Stimulated activated CD8-positive, alpha-beta memory T cell treated with anti-CD3 and anti-CD28 coated beads, Interleukin-15, amount 100 ng/mL, for 24 hours (primary cell): ENCODE measurements at places on chromosomes 6 and 20.

DNA sequence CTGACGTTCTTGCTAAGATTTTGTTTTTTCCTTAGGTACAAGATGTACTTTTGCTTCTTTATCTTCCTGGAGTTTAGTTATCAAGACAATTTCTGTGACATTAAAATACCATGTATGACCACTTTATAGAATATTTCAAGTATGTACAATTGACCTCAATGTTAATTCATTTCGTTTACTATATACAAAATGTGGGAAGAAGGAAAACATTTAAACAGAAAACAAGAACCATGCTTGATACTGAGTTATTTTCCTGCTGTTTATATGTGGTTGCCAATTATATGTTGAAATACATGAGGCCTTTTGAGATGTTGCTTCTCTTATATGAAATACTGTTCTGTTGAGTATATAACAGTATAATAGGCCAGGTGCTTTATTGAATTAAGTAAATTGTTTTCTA, 184.3 kb downstream of the JARID2 start:
- no peak for DNase-seq

DNA sequence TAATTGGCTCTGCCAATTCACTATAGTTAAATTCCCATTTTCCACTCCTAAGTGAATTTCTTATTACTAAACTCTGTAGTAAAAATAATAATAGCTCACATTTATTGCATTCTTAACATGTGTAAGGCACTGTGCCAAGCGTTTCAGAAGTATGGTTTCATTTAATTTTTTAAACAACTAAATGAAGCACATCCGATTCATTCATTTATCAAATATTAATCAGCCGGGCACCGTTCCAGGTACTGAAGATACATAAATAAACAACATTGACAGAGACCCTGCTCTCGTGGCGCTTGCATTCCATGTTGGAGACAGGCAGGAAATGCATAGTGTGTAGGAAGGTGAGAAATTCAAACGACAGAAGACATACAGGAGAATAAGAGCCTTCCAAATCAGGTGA, 423.2 kb upstream of the JARID2 start:
- DNase-seq, result no peak

GRCh38 chr20:25085756-25086495, 4.0 kb upstream of the VSX1 start:
- no peak for DNase-seq

- no peak for DNase-seq
These were observed 9.3 kb downstream of the CYP21A2 start for GRCh38 chr6:32047539-32047854.

DNA sequence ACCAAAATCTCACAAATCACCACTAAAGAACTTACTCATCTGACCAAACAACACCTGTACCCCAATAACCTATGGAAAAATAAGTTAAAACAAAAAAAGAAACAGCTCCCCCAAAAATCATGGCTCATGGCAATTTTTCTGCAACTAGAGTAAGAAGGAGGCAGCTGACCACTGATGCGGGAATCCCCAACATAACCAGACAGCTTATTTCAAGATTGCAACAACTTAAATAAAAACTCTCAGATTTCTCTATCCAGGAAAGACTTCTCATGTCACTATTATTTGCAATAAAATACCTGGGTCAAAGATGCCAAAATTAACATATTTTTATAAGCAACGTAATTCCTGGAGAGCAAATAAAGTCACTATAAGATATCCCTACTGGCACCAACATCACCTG, 128.1 kb upstream of the LY86 start:
- DNase-seq, result no peak

DNA sequence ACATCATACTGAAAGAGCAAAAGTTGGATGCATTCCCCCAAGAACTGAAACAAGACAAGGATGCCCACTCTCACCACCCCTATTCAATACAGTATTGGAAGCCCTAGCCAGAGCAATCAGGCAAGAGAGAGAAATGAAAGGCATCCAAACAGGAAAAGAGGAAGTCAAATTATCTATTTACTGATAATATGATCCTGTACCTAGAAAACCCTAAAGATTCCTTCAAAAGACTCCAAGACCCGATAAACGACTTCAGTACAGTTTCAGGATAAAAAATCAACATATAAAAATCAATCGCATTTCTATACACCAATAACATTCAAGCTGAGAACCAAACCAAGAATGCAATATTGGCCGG, 14.5 kb downstream of the CDK19 start:
- DNase-seq, result no peak

- DNase-seq, result no peak
These were observed 15.5 kb upstream of the BMP7 start for GRCh38 chr20:57281900-57282299.

DNA sequence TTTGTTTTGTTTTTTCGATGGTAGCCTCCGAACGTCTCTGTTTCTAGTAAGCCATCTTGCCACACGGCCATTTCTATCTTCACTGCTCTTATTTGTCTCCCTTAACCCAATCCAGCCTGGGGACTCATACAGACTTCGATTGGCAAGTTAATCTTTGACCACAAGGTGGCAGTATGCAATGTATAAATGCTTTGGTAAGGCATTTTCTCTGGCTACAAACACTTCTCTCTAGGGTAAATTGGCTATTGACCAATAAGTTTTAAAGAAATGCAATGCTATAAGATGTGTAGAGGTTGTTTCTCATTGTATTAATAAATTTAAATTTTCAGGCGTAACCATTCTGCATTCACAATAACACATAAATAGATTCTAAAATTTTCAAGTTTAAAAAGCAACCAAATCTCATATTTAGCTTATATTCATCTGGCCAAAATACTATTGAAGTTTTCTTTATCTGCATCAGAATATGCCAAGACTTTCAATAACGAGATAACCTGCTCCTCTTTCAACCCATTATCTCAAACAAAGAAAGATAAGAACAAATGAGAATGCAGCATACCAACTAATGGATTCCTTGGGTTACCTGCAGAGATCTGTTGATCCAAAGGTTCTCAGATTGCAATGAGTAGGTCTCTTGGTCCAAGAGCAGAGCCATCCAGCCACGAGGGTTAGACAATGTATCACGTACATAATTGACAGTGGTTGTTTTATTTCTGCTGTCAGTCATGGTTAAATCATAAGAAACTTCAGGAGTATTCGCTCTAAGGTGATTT, 231.9 kb downstream of the PKHD1 start:
- no peak for DNase-seq

- DNase-seq, result no peak
These were observed at the start of gene BPI for GRCh38 chr20:38303908-38304379. TSS of gene BPI (plus strand) at chr20:38304156. CDS start at chr20:38304224, 68 bp downstream.

- no peak for DNase-seq
These were observed 128.2 kb downstream of the BANF2 start for GRCh38 chr20:17827759-17828559.

DNA sequence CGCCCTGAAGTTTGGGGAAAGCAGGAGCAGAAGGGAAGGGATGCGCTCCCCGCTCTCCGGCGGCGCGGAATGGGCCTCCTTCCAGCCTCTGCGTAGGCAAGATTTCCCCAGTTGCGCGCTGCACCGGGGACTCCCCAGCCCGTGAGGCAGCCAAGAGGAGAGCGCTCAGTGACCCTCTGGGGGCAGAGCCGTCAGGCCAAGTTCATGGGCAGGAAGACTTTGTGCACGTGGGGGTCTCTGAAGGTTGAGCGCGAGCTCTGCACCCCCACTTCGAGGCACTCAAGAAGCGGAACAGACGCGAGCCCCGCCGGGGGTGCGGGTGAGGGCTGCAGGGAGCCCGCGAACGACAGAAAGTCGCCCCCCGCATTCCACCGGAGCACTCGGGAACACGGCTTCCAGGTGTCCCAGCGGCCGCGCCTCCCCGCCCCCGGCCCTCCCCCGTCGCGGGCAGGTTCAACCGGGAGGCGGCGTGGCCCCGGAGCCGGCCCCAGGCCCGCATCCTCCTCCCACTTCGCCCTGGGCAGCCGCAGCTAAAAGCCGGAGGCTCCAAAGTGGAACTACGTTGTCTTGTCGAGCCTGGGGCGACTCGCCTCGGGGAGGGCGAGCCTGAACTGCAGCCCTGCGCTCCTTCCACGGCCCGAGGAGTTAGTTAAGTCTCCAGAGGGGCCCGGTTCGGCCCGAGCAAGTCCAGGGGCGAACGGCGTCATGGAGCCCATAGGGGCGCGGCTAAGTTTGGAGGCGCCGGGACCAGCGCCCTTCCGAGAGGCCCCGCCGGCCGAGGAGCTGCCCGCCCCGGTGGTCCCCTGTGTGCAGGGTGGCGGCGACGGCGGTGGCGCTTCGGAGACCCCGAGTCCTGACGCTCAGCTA, at the start of gene PPP1R3G:
PPP1R3G (plus strand) TSS at position 561 of the 867 bp plus-strand sequence; CDS start at position 706, 145 bp downstream.
- no peak for DNase-seq

DNA sequence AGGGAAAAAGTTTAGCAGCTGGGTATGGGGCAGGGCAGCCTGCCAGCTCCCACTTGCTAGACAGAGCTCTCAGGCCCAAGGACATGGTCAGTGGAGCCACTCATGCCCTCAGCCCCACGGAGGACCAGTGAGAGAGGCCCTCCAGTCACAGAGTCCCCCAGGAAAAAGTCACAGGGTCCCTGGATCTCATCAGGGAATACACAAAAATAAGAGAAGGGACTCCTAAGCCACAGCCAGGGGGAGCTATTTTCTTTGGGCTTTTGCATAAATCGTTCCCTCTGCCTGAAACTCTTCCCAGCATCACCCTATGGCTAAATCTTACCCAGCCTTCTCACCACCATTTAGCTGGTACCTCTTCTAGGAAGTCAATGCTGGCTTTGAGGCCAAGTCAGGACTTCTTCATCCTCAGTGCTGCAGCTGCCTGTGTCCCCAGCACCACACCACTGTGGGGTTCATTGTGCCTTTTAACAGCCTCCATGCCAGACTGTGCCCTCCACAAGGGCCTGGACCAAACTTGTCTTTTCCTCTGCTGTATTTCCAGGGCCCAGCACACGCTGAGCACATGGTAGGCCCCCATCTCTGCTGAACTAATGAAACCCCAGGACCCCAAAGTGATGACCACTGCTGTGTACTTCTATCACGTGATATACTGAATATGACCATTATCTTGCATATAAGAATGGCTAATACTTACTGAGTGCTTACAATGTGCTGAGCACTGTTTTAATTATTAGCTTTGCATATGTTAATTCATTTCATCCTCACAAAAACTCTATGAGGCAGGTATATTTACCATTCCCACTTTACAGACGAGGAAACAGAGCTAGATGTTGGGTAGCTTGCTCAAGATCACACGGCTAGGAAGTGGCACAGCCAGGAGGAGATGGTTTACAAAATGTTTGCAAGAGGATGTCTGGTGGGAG, 2.0 kb downstream of the ZNF335 start:
- no peak for DNase-seq

DNA sequence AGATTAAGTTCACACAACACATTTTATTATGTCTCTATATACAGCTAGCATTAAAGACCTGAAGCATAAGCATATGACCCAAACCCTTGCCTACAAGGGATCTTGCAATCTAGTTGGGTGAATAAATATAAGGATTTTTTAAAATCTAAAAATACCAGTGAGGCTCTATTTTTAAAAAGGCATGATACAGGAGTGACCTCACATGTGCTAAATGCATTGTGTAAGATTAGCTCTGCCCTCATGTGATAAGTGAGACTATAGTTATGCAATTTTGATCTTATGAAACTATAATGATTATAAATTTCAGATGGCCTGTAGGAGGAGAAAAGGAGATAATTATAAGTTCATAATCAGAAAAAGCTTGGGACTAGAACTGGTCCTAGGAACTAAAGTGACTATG, 451.0 kb upstream of the MAN1A1 start:
- no peak for DNase-seq

GRCh38 chr6:89035252-89036101, 45.1 kb upstream of the PNRC1 start:
- DNase-seq, result no peak

DNA sequence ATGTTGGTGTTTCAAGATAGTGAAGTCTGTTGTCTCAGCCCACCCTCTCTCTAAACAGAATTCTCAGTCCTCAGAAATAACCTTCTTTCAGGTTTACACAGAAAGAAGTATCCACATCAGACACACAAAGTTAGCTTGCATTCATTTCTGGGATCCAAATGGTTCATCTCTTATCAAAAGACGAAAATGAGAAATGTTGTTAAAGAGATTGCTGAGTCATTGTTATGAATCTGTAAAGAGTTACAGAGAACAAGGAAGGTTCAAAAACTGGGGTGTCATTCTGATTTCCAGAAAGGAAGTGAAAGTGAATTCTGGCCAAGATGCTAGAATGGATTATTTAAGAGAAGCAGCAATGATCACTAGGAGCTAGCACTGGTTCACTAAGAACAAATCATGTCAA, 90.5 kb upstream of the ATXN1 start:
- no peak for DNase-seq

GRCh38 chr6:167764713-167765479, 61.8 kb upstream of the AFDN start:
- no peak for DNase-seq

GRCh38 chr6:126039284-126039683, 52.9 kb downstream of the TRMT11 start:
- no peak for DNase-seq

DNA sequence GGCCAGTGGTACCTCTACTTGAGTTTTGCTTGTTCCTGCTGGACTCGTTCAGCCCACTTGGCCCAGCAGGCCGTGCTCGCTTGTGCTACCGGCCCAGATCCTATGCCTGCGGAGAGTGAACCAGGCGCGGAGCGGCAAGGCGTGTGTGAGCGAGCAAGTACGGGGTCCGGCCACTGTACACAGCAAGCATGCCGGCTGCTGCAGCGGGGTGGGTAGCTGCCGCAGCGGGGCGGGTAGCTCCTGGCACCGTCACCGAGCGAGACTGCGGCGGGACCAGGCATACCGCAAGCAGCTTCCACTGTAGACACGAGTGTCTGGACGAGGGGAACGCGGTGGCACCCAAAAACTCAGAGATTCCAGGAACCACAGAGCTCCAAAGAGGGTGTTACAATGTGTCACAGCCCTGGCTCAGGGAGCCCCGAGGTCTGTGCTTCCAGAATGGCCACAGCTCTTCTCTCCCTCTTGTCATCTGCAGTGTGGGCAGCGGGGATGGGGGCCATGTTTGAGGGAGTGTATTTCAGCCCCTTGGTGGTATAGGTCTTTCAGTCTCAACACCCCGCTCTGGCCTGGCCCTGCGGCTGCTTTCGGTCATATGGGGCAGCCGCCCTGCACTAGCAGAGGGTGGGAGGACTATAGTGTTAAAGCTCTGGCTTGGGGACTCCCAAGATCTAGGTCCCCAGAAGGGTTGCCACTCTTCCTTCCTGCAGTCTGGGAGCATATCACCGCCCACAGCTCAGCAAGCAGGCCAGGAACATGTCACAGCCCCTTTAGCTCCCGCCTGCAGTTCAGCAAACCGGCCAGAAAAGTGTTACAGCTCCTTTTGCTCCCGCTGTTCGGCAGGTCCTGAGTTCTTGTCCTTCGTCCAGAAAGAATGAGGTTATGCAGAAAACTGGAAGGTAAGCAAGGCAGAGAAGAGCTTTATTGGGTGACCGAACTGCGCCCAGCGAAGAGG, 6.1 kb upstream of the RWDD1 start:
- no peak for DNase-seq

GRCh38 chr20:25005661-25006060, 13.1 kb upstream of the APMAP start:
- no peak for DNase-seq

DNA sequence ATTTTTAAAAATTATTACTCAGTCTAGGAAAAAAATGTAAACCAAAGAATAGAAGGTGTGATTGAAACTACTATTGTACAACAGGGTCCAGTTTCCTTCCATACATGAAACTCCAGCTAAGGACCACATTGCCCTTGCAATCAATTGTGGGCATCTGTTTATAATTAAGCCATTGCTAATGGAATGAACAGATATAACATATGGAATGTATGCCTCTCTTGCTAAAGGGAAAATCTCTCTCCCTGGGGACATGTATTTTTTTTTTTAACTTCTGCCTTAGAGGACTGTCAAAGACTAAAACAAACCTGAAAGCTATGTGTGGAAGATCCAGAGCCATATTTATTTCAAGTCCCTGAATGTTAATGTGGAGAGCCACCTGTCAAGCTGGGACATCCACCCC, 336.8 kb upstream of the MANEA start:
- DNase-seq, result no peak
